ENCODE measurements at places on chromosomes 16 and 17.

DNA sequence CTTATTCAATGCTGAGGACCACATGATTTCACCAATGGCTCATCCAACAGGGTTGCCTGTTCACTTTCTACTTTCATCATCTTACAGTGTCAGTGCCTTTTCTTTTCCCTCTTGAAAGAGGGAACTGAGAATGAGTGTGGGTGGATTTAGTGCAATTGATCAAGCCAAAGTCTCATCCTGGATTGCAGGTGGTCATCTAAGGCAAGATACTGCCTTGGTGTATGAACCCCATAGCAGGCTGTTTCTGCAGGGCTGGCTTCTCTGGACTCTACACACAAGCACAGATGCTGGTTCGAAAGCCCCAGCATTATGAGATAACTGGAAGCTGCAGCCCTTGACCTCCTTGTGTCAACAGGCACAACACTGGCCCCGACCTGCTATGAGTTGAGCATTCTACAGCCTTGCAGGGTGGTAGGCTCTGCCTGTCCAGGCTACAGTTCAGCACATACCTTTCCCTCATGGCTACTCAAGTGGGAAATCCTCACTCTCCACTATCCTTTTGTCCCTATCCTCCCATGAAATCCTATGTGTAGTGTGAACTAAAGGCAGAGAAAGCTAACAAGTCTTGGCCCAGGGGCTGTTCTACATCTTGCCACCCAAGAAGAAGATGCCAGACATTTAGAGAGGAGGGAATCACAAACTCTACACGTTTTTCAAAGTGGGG, 358.7 kb downstream of the SLC39A11 start:
- no peak for DNase-seq

DNA sequence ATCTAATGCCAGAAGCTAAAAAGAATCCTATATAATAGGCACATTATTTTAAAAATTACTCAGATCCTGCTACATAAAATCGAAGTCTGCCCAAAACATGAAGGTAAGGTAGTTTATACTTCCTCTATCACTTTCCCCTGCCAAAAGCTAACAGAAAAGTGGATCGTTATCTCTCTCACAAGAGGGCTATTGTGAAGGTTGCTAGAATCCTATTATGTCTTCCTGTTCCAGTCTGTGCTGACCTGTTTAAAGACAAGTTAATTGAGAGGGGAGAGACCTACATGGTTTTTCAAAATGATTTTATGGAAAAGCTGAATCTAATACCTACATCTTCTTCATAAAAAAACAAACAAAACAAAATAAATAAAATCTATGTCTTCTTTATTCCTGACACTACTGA, 1410.9 kb upstream of the CDH8 start:
- no peak for DNase-seq

DNA sequence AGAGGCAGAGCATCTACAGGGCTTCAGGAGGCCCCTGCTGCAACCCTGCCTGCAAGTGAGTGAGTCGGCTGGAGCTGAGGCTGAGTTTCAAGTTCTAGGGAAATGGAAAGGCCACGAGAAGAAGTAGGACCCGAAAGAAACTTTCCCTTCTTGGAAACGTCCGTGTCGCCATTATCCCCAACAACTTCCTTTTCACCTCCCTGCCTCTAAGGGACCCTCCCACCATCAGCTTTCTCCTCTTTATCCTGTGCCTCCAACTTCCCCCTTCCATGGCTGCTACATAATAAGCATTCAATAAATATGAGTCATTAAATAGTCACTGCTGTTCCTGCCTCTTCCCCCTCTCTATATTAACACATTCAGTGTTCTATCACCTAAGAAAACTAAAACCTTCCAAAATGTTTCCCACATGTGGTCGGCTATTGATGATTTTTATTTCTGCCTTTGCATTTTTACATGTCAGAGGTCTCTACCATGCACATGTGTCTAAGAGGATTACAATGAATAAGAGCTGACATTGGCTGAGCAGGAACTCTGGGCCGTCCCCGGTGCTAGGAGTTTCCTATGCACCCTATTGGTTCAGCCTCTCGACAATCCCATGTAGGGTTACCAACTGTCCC, 115.9 kb upstream of the TNRC6C start:
- no peak for DNase-seq

DNA sequence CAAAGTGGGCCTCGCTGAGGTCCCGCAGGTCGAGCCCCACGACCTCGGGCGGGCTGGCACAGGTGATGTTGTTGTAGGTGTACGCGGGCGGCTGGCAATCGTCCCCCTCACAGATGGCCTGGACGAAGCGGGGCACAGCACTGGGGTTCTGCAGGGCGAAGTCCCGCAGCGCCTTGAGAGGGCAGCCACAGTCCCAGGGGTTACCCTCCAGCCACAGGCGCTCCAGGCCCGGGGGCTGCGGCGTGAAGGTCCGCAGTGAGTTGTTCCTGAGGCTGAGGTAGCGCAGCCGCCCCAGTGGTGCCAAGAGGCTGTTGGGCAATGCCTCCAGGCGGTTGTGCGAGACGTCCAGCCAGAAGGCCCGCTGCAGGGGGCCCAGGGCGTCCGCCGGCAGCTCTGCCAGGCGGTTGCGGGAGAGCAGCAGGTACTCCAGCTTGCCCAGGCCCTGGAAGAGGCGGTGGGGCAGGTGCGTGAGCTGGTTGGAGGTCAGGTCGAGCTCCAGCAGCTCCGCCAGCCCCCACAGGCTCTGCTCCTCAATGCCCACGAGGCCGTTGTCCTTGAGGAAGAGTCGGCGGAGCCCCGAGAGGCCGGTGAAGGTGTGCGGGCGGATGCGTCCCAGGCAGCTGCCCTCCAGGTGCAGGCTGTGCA, 2.8 kb downstream of the IGFALS start:
- no peak for DNase-seq

- DNase-seq: peak; percentile 41
Observed at GRCh38 chr17:10149573-10150399, 48.6 kb downstream of the GAS7 start.

DNA sequence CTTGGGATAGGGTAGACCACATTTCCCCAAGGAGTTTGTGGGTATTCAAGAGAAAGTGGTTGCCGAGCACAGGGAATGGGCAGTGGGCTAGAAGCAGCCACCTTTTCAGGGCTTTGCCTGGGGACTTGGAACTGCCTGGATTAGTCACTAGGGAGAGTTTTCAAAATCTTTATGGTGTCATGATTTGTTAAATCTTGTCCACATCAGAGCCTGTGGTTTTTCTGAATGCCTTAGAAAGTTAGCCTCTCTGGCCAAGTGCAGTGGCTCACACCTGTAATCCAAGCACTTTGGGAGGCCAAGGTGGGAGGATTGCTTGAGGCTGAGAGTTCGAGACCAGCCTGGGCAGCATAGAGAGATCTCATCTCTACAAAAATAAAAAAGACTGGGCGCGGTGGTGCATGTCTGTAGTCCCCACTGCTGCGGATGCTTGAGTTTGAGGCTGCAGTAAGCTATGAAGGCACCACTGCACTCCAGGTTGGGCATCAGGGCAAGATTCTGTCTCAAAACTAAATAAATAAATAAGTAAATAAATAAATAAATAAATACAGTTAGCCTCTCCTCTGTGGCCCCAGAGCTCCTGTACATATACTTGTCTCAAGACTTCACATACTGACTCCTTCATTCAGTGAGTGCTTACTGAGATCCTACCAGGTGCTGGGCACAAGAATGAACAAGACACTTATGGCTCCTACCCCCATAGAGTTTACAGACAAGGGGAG, 76.3 kb upstream of the HNF1B start:
- DNase-seq: no peak

DNA sequence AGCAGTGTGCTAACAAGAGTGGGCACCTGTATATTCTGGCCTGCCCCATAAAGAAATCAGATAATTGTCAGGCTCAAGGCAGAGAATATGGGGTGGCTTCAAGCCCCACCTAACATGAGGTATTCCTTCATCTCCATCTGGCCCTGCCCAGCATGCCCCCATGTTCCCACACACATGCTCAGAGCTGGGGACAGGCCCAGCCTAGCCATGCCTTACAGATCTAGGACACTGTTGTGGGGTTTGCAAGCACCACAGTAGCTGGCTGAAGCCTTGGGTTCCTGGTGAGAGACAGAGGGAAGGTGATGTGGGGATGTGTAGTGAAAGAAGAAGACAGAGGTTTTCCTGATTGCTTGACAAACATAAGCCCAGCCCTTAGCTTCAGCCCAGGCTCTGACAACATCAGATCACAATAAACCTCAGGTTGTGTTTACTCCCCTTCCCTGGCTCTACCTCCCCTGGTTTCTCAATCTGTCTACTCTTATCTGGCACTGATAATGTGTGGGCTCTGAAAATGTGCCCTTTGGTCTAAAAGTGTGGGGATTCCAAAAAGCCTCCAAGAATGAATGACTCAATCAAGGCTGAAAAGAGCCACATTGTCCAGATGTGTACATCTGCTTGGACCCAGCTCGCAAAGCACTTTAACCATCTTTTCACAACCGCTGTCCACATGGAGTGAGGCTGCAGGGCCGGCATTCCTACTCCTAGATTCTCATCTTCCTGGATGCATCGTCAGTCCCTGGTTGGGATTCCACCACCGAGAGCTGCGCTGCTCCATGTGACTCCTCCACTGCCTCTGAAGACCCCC, 34.4 kb downstream of the CDRT4 start:
- no peak for DNase-seq

GRCh38 chr17:8015957-8016631, 13.7 kb downstream of the GUCY2D start:
- DNase-seq: peak; percentile 5

- no peak for DNase-seq
Observed at GRCh38 chr16:54812229-54812628, 118.4 kb upstream of the IRX5 start.

- DNase-seq: no peak
Observed at GRCh38 chr16:77682586-77682985, 39.7 kb upstream of the NUDT7 start.

DNA sequence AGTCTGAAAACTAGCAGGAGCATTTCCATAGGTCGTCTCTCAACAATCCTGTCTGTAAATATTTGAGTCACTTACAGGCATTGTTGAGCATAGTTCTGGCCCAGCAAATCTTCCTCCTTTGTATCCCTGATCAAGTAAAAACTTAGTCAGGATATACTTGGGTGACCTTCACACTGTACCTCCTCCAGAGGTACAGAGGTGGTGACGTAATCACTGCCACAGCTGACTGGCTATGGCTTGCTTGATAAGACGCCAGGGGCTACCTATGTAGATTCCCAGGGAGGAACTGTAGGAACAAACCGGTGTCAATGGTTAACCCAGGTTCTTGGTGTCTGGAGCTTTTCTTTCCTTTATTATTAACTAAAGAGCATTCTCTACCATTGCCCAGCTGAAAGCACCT, at the start of gene KCNJ16:
TSS of gene KCNJ16 (plus strand) at position 270 of the 400 bp plus-strand sequence. CDS start 56,863 bp downstream, outside the sequence.
- DNase-seq: no peak

DNA sequence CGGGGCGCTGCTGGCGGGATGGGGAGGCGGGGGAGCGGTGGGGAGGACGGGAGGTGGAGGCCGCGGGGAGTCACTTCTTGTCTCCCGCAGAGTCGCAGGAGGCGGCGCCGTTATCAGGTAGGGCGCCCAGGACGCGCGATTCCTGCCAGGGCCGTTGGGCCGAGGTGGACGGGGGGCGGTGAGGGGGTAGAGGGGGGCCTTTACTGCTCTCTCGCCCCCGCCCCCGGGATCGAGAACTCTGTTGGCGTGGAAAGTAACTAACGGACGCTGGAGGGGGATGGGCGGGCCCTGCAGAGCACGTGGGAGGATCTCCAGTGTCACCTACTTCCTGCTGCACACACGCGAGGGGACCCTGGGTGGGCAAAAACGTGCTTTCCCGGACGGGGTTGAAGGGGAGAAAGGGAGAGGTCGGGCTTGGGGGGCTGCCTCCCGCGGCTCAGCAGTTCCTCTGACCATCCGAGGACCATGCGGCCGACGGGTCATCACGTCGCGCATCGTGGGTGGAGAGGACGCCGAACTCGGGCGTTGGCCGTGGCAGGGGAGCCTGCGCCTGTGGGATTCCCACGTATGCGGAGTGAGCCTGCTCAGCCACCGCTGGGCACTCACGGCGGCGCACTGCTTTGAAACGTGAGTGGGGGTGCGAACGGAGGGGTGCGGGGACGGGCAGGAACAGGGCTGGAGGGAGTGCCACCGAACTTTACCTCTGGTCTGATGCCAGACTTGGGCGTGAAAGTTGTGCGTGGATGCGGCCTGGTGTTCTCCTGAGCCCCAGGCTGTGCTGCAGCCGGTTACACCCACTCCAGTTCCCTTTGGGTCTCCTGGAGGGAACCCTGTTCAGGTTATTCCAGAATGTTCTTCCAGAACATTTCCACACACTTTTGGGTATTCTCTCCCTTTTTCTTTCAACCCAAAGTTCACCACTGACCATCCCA, 569 bp downstream of the PRSS21 start:
- no peak for DNase-seq

DNA sequence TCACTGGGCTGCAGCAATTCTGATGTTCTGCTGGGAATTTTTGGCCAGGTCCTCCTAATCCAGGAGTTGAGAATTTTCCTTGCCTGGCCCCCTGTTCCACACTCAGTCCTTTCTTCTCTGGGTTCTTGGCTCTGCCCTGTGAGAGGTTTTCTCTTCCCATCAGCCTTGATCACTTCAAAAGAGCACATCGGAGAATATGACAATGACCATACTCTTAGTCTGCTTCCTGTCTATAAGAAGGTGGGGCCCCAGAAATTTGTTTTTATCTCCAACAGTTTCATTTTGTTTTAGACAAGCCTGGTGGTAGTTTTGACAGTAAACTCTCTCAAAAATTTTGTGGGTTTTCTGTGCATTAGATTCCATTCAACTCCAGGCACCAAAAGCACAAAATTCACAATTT, 70.7 kb downstream of the C17orf67 start:
- DNase-seq: no peak

DNA sequence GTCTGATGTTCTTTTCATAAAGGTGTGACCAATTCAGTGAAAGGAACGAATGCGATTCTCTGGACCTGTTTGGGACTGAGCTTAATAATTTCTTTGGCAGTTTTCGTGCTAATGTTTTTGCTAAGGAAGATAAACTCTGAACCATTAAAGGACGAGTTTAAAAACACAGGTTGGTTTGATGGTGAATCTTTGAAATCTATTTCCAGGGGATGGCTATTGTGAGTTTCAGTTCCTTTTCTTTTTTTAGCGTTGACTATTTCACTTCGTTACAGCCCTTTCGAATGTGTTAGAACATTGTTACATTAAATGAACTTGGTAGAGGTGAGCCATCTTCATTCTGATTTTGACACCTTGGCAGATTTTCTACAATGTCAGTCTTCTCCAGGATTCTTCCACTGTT, 1.2 kb downstream of the TNFRSF17 start:
- no peak for DNase-seq

GRCh38 chr16:29825145-29826044, 5.1 kb downstream of the MVP start:
- peak; percentile 42 for DNase-seq

GRCh38 chr17:57755480-57756070, 10.5 kb upstream of the CCDC182 start:
- no peak for DNase-seq

DNA sequence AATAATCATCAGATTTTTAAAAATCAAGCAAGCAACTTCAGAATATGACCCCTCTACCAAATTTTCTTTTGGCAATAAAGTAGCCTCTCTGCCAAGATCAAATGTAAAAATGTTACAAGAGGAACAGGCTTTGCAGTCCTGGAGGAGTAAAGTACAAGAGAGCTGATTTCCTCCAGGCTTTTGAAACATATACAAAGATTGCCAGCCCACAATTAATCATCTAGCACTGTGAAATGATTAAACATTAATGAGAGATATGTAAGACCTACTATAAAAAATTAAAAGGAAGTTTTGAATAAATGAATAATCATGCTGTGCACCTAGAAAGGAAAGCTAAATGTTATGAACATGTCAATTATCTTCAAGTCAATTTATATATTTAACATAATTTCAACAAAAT, 26.3 kb downstream of the TXNDC11 start:
- DNase-seq: no peak

GRCh38 chr16:61645561-61645960, 390.7 kb downstream of the CDH8 start:
- no peak for DNase-seq

Measured in CD4-positive, alpha-beta T cell treated with Interleukin-21 for 1 hour (primary cell).